ENCODE measurements at places on chromosomes 1 and 21.

- DNase-seq = no peak
Measured at GRCh38 chr21:42285569-42286245, 29.5 kb downstream of the TFF3 start.

GRCh38 chr1:69203166-69203565, 364.6 kb upstream of the LRRC7 start:
- no peak for DNase-seq

- no peak for DNase-seq
Measured at GRCh38 chr21:36237441-36237840, 80.8 kb downstream of the DOP1B start.

DNA sequence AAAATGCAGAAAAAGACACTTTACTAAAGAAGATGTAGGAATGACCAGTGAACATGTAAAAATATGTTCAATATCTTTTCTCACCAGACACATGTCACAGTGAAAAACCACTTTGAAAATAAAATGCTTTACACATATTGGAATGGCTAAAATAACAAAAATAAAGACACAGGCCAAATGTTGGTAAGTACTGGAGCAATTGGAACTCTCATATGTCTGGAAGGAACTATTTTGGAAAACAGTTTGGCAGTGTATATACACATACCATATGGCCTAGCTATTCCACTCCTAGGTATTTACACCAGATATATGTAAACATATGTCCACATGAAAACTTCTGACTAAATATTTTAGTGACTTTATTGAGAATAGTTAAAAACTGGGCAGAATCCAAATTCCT, 927.2 kb downstream of the BRINP3 start:
- DNase-seq = no peak

DNA sequence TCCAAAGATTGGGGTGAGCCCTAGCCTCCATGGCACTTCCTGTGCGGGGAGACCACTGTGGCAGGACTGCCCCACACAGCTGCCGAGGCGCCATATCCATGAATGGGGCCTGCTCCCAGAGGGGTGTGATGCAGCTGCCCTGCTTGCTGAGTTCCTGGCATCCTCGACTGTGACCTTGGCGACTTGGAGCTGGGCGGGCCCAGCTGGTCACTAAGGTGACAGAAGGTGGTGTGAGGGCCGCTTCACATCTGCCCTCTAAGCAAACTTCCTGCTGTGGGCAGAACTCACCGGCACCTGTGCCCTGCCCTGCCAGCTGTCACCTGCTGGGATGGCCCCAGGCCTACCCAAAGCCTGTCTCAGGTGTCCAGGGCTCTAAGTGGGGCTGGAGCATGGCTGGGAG, 9.0 kb downstream of the TMEM61 start:
- no peak for DNase-seq

DNA sequence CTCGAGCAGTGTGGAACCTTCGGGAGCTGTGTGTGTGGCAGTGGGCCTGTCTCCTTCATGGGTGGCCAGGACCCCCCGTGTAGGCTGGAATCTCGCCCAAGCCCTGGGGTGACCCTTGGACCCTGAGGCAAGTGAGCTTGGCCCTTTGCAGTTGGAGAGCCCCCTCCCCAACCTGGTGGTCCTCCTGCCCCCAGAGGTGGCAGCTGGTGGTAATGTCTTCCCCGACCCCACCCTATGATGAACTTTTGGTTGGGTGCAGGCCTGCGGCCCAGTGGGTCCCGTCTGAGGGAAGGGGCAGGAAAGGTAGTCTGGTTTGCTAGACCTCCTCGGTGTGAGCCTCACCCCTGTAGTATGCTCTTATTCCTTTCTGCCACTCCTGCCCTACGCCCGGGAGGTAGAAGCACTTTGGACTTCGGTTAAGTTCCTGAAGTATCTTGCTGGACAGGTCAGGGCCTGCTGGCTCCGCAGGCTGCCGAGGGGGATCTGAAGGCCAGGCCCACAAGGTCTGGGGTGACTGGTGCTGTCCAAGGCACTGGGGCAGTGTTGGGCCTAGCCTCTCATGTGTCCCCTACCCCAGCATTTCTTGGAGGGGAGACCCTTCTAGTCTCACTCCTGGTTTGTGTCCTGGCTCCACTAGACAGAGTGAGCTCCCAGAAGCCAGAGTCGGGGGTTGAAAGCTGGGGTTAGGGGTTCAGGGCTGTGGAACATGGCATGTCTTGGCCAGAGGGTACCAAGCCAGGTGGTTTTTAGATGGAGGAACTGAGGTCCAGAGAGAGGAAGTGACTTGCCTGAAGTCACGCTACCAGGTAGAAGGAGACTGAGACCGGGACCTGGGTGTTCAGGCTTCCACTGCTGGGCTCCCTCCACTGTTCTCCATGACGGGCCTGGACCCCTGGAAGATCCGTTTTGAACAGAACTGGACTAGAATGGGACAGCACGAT, 1.8 kb downstream of the ZNF362 start:
- DNase-seq = no peak

GRCh38 chr1:45569962-45570581, 13.8 kb upstream of the NASP start:
- DNase-seq = peak; percentile 77

DNA sequence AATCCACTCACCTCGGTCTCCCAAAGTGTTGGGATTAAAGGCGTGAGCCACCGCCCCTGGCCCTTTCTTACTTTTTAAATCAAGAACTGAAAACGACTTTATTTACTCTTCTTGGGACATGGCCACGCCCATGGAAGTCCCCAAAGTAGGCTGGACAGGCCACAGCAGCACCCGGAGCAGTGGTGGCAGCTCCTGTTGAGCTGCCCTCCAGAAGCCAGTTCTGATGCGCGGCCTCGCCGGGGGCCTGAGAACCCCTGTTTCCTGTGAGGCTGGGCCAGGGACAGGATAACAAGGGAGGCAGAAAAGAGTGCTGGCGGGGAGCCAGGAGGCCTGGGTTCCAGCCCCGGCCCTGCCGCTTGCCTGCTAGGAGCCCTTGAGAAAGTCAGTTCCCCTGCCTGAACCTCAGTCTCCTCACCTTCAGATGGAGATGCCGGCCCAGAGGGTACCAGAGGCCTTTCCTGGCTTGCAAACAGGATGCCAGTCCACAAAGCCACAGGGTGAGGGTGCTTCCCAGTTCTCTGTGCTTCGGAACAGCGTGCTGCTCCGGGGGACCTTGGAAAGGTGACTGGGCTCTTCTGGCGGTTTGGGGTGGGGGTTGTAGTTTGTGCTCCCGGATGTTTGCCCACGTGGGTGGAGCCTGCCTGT, 59.4 kb downstream of the RUNX3 start:
- DNase-seq = no peak

DNA sequence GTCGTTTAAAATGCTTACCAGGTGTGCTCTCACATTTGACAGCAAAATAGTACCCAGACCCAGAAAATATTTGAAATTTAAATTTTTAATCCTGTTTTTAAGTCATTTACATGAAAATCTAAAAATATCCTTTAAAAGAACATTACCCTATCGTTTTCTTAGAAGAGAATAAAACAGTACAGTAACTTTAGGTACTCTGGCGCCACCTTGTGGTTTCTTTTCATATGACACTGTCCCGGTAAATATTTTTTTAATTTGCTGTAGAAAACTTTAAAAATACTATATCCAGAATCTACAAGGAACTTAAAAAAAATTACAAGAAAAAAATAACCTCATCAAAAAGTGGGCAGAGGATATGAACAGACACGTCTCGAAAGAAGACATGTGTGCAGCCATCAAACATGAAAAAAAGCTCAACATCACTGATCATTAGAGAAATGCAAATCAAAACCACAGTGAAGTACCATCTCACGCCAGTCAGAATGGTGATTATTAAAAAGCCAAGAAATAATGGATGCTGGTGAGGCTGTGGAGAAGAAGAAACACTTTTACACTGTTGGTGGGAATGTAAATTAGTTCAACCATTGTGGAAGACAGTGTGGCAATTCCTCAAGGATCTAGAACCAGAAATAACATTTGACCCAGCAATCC, 129.2 kb downstream of the RGS21 start:
- no peak for DNase-seq

DNA sequence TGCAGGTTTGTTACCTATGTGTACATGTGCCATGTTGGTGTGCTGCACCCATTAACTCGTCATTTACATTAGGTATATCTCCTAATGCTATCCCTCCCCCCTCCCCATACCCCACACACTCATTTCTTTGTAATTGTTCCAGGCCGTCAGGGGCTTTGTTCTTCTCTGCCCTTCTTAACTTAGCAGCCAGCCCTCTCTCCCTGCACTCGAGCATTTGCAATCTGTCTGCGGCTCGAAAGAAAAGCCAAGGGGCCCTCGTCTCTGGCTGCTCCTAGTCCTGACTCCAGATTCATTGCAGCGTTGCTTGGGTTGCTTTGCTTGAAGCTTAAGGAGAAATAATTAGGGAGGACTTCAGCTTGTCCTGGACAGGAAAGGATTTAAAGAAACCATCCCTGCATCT, 85.7 kb downstream of the ATP1A1 start:
- no peak for DNase-seq

GRCh38 chr1:105072850-105073249, 1323.2 kb downstream of the AMY1C start:
- no peak for DNase-seq

GRCh38 chr1:157200451-157200850, 62.3 kb upstream of the ETV3 start:
- DNase-seq = no peak

DNA sequence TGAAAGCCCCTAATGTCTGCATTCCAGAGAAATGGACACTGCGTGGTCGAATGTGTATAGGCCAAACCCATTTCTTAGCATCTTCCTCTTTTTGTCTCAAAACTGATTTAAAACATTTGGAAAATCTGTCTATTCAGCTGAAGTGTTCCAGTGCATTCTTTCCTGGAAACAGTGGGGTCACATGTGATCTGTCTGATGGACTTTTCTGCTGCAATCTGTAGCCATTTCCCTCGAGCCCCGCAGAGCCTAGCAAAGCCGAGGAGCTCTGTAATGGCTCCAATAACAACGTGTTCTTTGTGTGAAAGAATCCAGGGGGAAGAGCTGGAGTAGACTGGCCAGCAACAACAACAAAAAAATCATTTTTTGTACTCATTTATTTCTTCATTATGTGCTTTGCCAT, 329.3 kb downstream of the BARHL2 start:
- DNase-seq = no peak

DNA sequence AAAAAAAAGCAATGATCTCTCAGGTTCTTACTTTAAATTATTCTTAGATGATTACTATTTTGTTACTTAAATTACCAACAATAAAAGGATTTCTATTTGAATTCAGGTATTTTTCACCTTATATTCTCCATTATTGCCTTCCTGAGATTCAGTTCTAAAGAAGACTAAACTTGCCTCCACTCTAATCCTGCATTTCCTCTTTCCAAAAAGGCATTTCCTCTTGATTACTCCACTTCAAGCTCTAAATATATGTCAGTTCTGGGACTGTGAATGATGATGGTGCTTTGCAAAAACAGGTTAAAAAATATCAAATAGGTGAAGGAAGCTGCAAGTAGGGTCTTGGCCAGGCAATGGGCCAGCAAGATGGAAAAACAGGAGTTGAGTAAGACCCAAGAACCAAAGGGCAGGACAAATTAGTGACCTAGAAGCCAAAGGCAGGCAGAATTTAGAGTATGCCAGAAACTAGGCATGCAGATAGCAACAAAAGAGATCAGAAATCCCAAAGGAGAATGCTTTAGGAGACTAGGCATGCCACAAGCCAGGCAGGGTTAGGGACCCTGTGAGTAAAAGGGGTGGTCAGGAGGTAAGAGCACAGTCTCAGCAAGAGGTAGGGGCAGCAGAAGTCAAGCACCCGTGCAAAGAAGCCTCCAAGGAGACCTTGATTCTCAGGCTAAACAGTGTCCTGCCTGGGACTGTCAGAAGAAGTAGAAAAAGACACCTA, 11.3 kb upstream of the DIPK1A start:
- no peak for DNase-seq

- no peak for DNase-seq
Measured at GRCh38 chr1:176540428-176540827, 77.5 kb downstream of the PAPPA2 start.

GRCh38 chr1:7146710-7147109, 361.5 kb downstream of the CAMTA1 start:
- DNase-seq = no peak

DNA sequence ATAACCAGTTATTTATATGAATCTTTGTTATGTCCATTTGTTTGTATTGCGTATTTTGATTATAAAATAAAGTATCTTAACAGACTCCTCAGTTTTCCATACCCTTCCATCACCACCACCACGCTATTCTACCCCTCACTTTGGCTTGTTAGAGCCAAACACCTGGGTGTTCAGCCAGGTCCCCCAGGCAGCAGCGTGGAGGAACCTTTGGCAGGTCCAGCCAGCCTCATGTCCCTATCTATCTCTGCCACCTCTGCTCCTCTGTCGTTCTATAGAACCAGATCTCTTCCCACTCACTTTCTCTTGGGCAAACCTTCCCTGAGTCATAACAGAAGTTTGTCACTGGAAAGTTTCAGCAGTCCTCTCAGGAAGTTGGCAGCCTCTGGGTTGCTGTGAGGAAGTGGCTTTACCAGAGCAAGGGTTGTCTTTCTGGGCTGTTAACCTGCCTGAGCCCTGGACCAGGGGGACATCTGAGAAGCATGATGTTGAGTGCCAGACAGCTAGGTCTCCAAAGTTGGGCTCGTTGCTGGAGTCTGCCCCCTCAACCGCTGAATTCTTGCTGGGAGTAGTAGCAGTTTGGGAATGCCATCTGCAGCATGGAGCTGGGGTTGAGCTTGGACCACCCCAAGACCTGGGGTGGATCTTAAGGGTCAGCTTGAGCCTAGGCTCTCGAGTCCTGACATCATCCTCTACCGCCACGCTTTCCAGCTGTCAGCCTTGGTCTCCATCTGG, 996 bp upstream of the SH3BGRL3 start:
- DNase-seq = no peak

DNA sequence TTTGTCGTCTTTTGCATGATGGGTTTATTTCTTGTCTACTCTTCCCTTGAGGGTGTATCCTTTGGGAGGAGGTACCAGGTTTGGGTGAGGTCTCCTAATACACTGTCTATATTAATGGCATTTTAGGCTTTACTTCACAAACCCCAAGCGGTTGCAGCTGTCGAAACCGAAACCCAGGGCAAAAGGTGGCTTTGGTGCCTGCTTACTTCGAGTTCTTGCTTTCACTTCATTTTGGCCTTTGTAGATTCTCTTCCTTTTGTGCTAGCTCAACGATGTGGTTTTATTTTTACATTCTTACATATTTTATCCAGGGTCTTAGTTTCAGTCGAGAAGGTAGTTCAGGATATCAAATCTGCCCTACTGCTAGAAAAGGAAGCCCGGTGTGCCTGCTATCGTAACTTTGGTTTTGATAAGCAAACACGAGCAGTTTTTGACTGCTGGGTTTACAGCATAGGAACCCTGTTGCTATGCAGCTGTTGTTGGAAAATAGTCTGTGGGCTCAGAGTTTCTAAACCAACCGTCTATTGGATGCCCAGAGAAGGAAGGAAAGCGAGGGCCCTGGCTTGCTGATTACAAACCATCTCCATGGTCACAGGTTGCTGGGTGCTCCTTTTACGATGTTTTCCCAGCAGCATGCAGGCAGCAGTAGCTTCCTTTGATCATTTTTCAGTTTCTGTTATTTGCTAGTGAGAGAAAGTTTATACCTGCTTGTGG, 9.8 kb upstream of the TSPAN2 start:
- DNase-seq = peak; percentile 79
